ENCODE measurements at places on chromosomes 3 and 15.

DNA sequence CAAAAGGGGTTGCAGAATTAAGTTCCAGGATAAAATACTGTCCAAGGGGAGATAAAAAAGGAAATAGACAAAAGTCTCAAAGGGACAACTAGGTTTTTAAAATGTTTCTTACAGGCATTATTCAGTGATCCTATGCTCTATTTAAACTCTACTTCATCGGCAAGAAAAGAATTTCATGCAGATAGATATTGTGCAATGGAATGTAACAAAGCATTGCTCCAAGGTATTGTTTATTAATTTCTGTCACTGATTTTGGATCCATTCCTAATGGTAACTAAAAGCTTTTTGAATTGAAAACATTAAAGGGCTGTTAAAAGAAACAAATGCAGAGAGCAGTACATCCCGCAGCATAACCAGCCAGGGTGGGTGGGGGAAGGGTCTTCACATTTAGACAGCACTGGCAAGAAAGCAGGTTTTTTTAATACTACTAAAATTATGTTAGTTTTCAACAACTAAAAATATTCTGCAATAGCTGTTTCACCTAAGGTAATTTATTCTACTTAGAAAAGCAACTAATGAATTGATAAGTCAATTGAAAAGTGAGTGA is 82.9 kb downstream of the THBS1 start:
- no peak for DNase-seq

DNA sequence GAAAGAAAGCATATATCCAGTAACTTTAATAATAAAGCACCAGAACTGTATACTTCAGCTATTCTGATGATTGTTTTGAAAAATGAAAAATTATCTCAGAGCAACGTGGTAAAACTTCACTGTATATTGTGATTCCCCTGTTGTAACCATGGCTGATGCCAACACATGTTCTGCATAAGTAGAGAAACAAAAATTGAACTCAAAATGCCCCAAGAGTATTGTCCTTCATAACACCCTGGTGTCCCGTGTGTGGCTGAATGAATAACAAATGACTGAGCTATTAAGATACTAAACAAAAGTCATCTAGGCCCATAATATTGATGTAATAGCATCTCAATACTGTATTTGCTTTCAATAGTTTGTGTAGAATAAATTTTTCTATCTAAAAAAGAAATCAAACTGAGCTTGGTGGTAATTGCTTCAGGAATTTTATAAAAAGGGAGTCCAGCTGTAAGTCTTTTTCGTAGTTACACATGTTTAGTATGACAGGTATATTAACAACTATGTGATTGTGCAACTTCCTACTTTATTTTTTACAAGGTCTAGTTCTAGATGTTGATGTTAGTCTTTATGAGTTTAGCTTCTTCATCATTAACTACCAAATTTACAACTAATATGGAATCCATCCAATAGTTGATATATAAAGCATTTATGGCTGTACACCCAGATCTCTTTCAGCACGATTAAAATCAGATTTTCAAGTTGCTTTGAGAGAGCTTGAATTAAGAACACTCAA is 623.8 kb upstream of the AGTR1 start:
- DNase-seq: no peak

- DNase-seq: no peak
Measured at GRCh38 chr3:127829537-127829936, 7.2 kb upstream of the MGLL start.

DNA sequence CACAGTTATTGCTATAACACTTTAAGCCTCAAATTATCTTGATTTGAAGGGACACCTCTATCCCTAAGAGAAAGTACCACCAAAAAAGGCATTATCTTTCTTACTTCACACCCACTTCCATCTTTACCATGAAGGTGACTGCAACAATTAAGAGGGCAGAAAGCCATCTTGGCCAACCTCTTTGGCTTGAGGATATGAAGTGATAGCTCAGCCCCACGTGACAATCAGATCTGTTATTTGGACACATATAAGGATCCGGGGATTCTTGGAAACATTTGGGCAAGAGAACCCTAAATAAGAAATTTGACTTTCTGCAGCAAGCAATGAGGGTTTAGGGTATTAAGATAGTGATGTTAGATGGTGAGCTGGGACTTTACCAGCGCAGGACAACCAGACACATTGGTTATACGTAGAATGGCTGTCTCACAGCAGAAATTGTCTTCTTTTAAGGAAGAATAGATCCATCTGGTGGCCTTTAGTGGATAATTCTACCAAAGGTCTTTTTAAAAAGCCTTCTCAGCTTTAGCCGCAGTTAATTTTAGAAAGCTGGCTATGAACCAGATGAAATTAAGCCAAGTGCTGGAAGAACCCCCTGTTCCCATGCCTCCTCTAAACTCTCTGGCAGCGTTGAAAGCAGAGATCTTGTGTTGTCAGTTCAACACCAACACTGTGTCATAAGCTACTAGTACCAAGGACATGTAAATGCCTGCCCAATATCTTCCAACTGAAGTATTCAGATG is 12.3 kb downstream of the HCLS1 start:
- DNase-seq: peak; percentile 11

DNA sequence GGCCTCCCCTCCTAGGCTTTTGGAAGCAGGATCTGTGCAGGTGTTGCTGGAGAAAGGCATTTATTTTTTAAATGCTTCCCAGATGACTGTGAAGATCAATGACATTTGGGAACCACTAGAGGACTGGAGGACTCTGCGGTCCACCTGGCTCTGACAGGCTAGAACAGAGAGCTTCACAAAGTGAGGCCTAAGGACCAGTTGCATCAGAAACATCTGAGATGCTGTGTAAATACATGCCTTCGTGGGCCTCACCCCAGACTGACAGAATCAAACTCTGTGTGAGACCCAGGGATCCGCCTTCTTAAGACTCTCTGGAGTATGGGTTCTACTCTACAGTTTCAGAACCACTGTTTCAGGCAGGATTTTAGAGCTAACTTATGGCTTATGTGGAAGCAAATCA is 105.0 kb upstream of the ICE2 start:
- no peak for DNase-seq

GRCh38 chr3:129937717-129938116 is 36.8 kb upstream of the TRH start:
- no peak for DNase-seq

GRCh38 chr3:31581660-31582059 is 48.9 kb downstream of the STT3B start:
- DNase-seq: no peak

- DNase-seq: no peak
Measured at GRCh38 chr3:106059953-106060517, 191.2 kb upstream of the CBLB start.

GRCh38 chr3:159805411-159805772 is 183.2 kb upstream of the IL12A start:
- DNase-seq: no peak

GRCh38 chr3:80238152-80238551 is 470.4 kb upstream of the ROBO1 start:
- no peak for DNase-seq

DNA sequence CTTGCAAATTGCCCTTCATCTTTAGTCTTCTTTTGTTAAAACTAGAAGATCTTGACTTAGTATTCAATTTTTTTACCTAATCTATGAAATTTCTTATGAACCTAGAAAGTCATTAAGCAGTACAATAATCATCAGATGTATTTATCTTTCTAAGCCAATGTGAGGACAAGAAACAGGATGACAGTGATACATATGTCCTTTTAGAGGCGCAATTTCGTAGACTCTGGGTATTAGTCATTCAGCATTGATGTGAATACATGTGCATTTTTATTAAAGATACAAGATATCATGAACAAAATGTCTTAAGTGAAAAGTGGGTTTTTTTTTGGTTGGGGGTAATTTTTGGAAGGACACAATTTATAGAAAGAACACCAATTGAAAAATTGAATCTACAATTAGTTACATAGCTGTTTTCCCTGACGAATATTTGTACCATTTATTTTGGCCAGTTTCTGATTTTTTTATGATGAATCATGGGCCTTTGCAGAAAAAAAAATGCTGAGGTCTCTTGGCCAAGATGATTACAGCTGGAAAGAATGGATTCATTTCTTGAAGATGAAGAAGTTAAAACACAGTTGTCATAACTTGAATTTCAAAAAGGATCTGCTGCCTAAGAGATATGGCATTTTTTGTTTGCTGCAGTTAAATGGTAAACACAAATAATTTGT is 48.9 kb upstream of the AGTR1 start:
- DNase-seq: no peak

DNA sequence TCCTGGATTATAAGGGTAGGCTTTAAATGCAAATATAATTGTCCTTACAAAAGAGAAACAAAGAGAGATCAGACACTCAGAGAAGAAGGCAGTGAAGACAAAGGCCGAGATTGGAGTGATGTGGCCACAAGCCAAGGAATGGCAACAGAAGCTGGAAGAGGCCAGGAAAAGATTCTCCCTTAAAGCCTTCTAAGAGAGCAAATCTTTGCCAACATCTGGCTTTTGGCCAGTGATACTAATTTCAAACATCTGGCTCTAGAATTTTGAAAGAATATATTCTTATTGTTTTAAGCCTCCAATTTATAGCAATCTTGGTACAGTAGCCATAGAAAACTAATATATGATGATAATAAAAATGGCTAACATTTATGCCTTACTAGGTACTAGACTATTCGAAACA is 615.8 kb upstream of the ZNF385D start:
- DNase-seq: no peak

DNA sequence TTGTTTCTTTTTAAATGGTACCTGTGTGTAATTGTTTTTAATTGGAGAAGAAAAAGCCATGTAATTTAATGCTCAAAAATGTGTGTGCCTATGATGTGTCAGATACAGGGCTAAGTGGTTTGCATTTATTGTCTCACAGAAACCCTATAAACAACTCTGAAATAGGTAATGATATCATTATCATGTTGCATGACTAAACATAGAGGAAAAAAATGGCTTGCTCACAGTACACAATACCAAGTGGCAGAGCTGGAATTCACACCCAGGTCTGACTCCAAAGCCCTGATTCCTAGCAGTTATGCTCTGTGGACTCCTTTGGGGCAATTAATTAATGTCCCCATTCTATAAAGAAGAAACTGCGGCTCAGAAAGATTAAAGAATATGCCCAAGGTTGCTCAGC is 237.4 kb upstream of the TRIM42 start:
- no peak for DNase-seq

DNA sequence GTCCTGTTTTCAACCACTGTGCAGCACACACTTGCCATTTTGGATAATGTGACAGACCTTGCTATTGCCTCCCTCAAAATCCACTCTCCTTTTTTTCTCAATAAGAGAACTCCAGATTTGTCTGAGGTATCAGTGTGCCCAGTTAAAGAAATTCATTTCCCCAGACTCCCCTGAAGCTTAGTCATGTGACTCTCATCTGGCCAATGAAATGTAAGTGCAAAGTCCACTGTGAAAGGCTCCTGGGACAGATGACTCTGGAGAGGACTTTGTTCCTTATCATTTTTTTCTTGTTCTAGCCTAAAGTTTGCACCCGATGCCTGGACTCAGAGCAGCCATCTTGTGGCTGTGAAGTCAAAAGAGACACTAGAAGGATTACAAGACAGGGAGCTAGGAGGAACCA is 268.6 kb upstream of the LRTM1 start:
- DNase-seq: no peak

- DNase-seq: no peak
Measured at GRCh38 chr15:100484443-100484842, 44.3 kb downstream of the CERS3 start.

GRCh38 chr15:70289191-70289955 is 191.7 kb upstream of the TLE3 start:
- no peak for DNase-seq

- DNase-seq: no peak
Measured at GRCh38 chr3:58899159-58899952, 150.5 kb downstream of the CFAP20DC start.

DNA sequence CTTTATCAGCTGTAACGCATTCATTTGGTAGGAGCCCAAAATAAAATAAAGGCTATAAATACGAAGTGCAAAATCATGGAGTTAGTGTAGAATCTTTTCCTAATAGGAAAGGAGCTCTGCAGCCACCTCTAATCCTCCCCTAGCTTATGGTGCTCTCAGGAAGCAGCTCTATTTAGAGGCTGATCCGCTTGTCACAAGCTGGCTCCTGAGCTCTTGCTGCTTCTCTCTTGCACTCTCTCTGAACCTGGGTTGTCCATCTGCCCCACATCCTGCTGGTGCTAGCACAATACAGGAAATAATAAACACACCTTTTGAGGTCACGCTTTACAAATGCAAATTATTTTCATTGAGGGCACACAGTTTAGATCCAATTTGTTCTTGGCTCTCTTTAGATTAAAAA is 37.3 kb upstream of the BFSP2 start:
- DNase-seq: no peak

DNA sequence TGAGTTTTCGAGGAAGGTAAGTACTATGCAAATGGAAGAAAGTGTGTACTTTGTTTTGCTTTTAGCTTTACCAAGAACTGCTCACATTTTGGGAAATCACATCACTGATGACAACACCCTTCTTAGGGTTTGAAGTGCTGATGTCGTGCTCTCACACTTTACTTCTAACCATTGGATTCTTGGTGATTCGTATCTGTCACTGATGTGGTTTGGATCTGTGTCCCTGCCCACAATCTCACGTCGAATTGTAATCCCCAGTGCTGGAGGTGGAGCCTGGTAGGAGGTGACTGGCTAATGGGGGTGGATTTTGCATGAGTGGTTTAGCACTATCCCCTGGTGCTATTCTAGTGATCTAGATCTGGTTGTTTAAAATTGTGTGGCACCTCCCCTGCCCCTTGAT is 75.4 kb upstream of the RGMA start:
- no peak for DNase-seq

DNA sequence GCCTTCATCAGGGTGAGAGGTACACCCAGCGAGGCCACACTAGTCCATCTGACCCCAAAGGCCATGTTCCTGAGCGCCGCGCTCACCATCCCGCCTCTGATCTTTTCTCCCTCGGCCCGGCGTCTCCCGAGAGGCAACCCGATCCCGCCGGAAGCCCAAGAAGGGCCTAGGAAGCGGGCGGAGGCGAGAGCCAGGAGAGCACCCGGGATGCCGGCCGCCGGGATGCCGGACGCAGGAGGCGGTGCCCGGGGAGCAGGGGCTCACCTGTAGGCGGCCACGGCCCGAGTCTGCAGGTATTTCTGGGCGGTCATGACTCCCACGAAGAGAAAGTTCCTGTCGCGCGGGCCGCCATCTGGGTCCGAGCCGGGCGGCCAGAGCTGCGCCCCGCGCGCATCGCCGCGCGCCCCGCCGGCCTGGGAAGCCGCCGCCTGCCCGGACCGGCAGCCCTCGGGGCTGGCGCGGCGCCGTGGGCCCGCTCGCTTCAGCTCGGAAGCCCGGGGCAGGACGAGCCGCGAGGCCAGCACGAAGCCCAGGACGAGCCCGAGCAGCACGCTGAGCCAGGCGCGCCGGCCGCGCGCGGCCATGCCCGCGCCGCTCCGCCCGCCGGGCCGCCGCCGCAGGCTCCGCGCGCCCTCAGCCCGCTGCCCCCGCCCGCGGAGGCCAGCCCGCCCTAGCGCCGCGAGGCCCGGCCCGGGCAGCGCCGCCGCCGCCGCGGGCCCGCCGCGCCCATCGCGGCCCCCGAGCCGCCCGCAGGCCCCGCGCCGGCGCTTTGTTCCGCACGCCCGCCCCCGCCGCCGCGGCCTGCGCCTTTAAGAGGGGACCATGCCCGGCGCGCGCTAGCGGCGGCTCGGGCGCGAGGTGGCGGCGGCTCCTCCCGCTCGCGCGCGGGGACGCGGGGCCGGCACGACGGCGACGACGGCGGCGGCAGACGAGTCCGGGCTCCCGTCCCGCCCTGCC is 697 bp downstream of the CHSY1 start:
- no peak for DNase-seq

- DNase-seq: no peak
Measured at GRCh38 chr3:161274691-161275298, 53.7 kb downstream of the NMD3 start.

- DNase-seq: no peak
Measured at GRCh38 chr15:31013863-31014607, 22.6 kb upstream of the MTMR10 start.

- DNase-seq: no peak
Measured at GRCh38 chr3:186090901-186091300, 18.0 kb downstream of the ETV5 start.

Measured in DMS 273 treated with DMSO at 0.1 percent for 48 hours (cell line).